ENCODE measurements at places on chromosomes 5 and 9.
A peak's percentile ranks its signal among the peaks of the same experiment; 100 is the strongest.

DNA sequence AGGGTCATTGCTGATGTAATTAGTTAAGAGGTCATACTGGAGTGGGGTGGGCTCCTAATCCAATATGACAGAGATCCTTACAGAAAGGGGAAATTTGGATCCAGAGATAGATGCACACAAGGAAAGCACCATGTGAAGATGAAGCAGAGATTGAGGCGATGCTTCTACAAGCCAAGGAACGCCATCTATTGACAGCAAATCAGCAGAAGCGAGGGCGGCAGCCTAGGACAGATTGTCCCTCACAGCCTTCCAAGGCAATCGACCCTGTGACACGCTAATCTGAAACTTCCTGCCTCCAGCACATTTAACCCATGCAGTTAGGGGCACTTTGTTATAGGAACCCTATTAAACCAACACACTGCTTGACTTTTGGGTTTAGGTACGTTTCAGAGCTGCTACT is 285.1 kb upstream of the DAP start:
- DNase-seq, result peak; percentile 2

GRCh38 chr9:14346231-14346791 is 32.4 kb upstream of the NFIB start:
- no peak for DNase-seq

- DNase-seq, result no peak
Measured at GRCh38 chr9:15206903-15207696, 99.9 kb downstream of the TTC39B start.

GRCh38 chr5:130501151-130501865 is 597.0 kb downstream of the CHSY3 start:
- DNase-seq, result no peak

DNA sequence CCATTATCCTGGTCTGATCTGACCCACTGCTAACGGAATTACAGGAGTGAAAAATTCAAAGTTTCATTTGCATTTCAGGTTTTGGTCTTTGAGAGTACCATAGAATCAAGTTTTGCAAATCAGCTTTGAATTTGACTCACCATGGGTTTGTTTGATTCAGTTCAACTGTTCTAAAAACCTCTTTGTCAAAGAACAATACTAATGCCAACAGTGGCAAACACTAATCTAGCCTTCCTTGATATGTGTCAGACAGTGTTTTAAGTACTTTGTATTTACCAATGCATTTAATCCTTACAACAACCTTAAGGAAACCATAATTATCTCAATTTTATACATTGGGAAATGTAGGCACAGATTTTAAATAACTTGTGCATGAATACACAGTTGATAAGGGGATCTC is 10.1 kb upstream of the FSD1L start:
- DNase-seq, result no peak

DNA sequence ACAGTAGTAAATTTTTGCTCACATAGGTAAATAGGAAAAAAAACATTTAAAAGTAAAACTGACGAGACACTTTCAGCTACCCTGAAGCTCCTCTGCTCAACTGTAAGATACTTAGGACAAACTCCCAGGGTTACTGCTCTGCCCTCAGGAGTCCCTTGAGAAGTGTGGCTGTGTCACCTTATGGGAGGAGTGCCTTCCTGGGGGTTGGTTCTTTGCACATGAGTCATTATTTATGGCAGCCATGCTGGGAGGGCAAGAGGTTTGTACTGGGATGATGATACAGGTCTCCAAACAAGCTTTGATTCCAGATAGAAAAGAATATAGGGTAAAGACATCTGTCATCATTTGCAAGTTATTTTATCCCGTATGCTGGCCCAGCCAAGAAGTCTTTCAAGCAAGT is 45.9 kb downstream of the TTC1 start:
- peak; percentile 20 for DNase-seq

DNA sequence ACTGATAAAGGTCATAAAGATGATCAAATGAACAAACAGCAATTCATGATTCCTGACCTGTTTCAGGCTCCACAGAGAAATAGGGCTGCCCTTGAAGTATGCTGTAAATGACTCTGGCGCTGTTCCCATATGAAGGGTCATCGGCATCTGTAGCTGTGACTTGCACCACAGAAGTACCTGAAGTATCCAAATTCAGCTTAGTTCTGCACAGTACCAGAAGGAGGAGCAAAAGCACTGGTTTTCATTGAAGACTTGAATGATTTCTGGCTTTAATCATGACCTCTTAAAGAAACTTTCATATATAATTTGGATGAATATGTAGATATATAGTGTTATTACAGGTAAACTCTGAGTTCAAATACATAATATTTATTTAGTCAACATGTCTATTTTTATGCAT is 109.1 kb downstream of the CDH10 start:
- DNase-seq, result no peak

- no peak for DNase-seq
Measured at GRCh38 chr9:32180597-32180996, 203.8 kb upstream of the ACO1 start.

GRCh38 chr9:126448865-126449577 is 122.4 kb downstream of the MVB12B start:
- DNase-seq, result no peak

- no peak for DNase-seq
Measured at GRCh38 chr9:134989206-134990065, 71.7 kb upstream of the FCN1 start.

DNA sequence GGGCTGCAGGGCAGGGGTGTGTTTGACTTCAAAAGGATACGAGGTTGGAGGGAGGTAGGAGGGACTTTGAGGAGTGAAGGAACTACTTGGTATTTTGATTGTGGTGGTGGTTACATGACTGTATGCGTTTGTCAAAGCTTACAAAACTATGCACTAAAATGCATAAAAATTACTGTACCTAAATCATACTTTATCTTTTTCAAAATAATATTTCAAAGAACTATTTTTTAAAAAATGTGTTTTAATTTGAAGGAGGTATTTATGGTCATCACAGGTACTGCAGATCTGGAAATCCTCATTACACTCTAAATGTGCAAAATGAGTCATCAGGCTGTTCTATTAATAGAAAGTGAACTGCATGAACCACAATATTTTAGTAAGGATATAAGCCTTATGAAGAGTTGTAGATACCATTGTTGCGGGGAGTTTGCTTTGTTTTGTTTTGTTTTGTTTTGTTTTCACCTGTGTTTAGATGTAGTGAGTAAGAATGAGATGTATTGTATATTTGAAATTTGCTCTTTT is 116.9 kb downstream of the ARRDC3 start:
- DNase-seq, result peak; percentile 73

GRCh38 chr9:70924895-70925547 is 196.4 kb downstream of the TRPM3 start:
- peak; percentile 85 for DNase-seq

DNA sequence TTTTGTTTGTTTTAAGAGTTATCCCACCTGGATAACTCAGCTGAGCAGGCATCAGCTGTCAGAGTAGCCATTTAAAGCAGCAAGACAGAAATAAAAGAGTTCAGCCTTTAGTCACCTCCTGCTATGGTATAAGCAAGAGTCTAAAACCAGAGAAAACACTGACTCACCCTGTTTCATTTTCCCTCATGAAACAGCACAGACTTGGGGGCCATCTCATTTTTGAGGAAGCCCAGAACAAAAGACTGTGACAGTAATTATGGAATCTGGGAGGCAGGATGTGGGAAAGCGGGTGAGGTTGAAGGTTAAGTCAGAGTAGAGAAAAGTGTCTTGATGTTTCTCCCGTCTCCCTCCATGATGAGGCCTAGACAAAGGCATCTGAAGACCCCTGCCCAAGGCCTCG is 90.2 kb upstream of the FAM174A start:
- peak; percentile 5 for DNase-seq

- DNase-seq, result no peak
Measured at GRCh38 chr9:126166291-126166690, 160.3 kb upstream of the MVB12B start.

GRCh38 chr5:15023846-15024245 is 152.3 kb upstream of the ANKH start:
- no peak for DNase-seq

GRCh38 chr5:16737620-16738364 is 121.0 kb upstream of the RETREG1 start:
- no peak for DNase-seq

DNA sequence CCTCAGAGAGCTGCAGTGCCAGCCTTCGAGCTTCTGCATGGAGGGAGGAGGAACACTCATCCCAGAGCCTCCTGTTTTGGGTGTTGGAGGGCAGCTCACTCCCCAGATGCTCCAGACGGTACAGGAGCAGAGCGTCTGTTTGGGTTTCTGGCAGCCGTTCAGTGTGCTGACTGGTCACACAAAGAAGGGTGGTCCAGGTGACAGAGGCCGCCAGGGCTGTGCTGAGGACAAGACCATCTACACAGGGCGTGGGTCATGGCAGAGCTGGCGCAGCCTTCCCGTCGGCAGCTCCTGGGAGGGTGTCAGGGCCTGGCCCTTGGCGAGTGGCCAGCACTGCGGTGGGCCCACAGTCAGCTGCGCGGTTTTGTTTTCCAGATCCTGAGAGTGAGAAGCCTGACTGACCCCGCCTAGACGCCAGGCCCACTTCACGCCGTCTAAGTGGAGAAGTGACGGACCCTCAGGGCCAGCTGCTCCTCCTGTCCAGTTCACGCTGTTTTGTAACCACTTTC is 131.4 kb upstream of the FAM120A start:
- no peak for DNase-seq

- DNase-seq, result no peak
Measured at GRCh38 chr5:140227046-140227445, 52.1 kb downstream of the CYSTM1 start.

DNA sequence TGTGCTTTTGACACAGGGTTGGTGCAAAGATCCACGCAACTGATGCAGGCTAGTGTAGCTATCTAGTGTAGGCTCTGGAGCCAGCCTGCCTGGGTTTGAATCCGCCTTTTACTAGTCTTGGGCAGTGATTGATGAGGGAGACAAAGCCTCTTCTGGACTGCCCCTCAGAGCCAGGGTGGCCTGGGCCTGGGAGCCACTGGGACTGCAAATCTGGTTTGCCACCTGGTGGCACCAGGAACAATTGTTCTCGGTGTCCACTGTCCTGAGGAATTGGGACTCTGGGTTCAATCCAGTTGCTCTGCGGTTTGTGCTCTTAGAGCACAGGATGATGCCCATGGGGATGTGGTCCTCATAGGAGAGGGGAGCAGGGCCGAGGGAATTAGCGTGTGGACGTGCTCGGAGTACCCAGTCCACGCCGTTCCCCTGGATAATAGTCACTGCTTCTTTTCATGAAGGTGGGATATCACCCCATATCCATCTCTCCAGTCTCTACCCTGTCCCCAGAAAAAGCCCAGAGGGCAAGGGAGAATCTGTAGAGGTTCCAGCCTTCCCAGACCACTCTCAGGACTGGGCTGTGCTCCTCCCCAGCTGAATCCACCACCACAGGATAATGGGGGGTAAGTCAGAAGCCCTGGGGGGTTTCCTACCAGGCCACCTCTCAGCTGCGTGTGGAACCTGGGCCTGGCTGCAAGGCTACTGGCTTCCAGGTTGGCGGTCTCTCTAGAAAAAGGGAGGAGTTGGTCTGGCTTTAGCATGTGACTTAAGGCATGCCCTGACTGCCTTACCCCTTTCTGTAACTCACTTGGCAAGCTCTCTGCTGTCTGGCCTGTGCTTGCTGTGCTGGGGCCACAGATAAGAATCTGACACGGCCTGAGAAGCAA is 1.9 kb downstream of the B4GALT7 start:
- DNase-seq, result no peak

DNA sequence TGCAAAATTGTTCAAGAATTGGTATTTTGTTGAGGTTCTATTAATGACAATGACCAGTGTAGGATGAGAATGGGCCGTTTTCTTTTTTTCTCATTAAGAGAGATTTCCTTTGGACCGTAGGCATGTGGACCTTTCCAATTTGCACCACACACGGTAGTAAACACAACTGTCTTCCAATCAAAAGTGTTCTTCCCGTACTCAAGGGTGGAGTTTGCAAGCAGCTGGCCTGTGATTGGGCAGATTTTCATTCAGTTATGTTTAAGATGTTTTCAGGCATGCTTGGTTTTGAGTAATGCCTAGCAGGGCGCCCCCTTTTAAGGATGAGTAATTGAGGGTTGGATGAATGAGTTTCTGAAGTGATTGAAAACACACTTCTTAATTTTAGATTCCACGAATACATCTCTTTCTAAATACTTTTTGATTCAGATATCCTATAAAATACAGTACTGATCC is 2.5 kb downstream of the KDM3B start:
- peak; percentile 91 for DNase-seq

GRCh38 chr5:114924769-114925168 is 244.9 kb downstream of the TRIM36 start:
- no peak for DNase-seq

DNA sequence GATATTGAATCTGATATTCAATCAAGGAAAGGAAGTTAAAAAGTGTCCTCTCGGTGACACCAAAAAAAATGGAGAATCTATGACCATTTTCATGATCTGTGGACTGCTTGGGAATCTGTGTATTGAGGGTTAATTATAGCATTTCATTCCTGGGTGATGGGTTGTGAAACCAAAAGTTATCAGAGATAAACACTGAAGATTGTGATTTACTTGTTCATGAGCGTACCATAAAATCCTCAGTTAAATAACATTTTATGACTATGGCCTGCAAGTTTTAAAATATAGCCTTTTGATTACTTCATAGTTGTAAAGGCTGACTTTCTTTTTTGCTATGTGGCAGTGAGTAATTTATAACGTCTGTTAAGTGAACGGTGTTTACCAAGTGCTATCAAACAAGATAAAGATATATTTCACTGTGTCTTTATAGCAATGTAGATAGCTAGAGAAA is 267.9 kb upstream of the SEMA6A start:
- no peak for DNase-seq

DNA sequence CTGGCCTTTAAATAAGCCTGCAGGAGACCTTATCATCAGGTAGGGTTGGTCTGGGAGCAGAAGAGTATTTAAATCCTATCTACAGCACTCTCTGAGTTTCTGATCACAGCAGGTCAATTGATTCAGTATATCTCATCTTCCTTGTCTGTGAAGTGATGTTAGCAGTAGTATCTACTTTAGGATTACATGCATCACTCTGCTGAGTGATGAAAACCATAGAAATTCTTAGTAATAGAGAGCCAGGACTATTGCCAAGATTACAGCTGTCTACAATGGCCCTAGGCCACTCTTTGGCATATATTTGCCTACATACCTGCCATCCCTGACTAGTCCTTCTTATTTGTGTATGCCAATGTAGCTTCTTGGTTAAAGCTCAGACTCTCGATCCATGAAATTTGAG is 183.8 kb downstream of the ASTN2 start:
- no peak for DNase-seq

DNA sequence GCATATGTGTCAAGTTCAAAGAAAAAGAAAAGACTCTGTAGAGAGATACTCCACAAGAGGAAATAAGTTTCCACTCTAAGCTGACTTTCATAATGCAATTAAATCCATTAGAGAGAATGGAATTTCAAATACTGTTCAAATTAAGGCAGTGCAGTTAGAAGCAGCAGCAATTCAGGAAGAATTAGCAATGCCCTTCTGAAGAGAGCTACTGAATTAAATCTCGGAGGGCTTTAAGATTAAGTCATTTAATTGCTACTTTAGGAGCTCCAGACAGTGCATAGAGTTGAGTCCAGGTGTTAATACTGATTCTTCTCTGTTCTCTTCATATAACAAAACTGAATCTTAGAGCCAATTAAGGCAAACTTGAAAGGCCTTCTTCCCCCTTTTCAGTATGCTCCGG is 8.5 kb downstream of the CDH12 start:
- DNase-seq, result no peak

- no peak for DNase-seq
Measured at GRCh38 chr9:121748727-121749423, 97.4 kb downstream of the DAB2IP start.

GRCh38 chr5:167916261-167916691 is 375.2 kb upstream of the WWC1 start:
- DNase-seq, result no peak
